Kidney (tissue), 22 donors: ENCODE measurements at places on chromosomes 6 and 20. TPM values are rescaled to one million over a fixed set of nuclear protein-coding genes. Genes with fewer than 3 reads are reported as not detected.

The ADGRF5 gene
- 44.1 TPM for polyA plus RNA-seq

The DEFB123 gene
- not detected for polyA plus RNA-seq

The PHACTR1 gene
- polyA plus RNA-seq, result 3.3 TPM

The ARMC2 gene
- 1.9 TPM for polyA plus RNA-seq

The CD93 gene
- 9.9 TPM for polyA plus RNA-seq

The TMEM63B gene
- polyA plus RNA-seq, result 18.2 TPM

The PPP1R14C gene
- polyA plus RNA-seq, result 6.5 TPM

The MTCH1 gene
- polyA plus RNA-seq, result 202 TPM

The SNRPB gene
- polyA plus RNA-seq, result 144 TPM

The VSX1 gene
- polyA plus RNA-seq, result not detected

The ZBP1 gene
- not detected for polyA plus RNA-seq

The OTOR gene
- not detected for polyA plus RNA-seq

The CITED2 gene
- polyA plus RNA-seq, result 72.1 TPM

The CYP39A1 gene
- polyA plus RNA-seq, result 8.7 TPM

The SLC17A1 gene
- 109 TPM for polyA plus RNA-seq

The OPRM1 gene
- not detected for polyA plus RNA-seq

The VNN1 gene
- polyA plus RNA-seq, result 13.8 TPM

The EIF2S2 gene
- 60.3 TPM for polyA plus RNA-seq

The SLC16A10 gene
- 5.9 TPM for polyA plus RNA-seq

The FAM83C gene
- polyA plus RNA-seq, result not detected

The PTPRT gene
- not detected for polyA plus RNA-seq

The SOX18 gene
- polyA plus RNA-seq, result 36.5 TPM

The DHX16 gene
- polyA plus RNA-seq, result 26.7 TPM

The KCNK5 gene
- polyA plus RNA-seq, result 48.4 TPM
